Mammary epithelial cell (primary cell): ENCODE measurements at places on chromosomes 7 and 10. TPM values are rescaled to one million over a fixed set of nuclear protein-coding genes. Genes with fewer than 3 reads are reported as not detected.

- no peak for DNase-seq
These were observed 214.8 kb downstream of the CNTNAP2 start for GRCh38 chr7:146331369-146331768.

- no peak for DNase-seq
These were observed 1.5 kb downstream of the STOX1 start for GRCh38 chr10:68828833-68829232.

DNA sequence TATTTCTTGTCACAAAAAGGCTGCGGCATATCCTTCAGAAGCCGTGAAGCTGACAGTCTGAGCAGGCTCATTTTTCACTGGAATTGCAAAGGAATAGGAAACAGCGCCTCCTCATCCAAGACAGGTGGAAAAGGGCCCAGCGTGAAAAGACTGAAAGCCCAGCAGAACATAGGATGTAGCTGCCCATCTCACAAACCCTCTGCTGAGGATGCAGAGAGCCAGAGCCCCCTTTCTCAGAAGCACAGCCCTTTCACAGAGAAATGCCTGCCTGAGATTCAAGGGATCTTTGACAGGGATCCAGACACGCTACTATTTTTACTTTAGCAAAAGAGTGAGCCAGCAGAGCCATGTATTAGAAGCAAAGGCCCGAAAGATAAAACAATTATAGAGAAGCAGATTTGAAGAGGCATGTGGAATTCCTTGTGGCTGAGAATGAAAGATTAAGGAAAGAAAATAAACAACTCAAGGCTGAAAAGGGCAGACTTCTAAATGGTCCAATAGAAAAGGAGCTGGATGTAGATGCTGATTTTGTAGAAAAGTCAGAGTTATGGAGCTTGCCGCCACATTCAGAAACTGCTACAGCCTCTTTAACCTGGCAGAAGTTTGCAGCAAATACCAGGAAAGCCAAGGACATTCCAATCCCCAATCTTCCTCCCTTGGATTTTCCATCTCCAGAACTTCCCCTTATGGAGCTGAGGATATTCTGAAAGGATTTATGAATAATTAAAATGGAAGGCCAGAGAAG lies 36.9 kb downstream of the GDI2 start:
- no peak for DNase-seq

DNA sequence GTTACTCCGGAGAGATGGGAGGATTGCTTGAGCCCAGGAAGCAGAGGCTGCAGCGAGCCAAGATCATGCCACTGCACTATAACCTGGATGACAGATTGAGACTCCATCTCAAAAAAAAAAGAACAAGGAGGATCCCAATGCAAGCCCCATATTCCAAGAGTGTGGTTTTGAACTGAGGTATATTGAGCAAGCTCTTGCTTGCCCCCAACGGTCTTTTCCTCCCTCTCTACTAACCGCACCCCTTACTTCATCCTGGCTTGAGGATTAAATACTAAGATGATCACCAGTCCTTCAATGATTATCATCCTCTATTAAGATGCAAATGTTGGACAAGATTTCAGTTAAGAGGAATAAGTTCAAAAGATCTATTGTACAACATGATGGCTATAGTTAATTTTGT lies 12.5 kb upstream of the SRGN start:
- no peak for DNase-seq

DNA sequence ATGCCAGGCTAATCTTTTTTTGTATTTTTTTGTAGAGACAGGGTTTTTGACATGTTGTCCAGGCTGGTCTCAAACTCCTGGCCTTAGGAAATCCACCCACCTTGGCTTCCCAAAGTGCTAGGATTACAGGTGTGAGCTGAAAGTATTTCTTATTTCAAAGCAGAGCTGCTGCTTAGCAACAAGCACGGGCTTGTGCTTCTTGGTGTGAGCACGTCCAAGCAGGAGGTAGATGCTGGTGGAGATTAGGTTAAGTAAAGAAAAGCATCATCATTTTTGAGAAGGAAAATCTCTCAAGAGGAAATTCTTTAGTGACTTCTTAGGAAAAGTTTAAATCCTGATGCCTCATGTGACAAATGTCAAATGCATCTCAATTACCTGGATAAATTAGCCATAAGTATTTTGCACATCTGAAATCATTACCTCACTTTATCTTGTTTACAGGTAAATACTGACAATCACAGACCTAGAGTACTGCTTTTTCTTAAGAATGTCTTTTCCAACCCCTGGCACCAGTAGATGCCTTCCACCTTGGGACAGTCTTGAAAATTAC lies 431.8 kb upstream of the FZD8 start:
- DNase-seq = peak; percentile 49

GRCh38 chr7:94417306-94417705 lies 22.6 kb downstream of the COL1A2 start:
- no peak for DNase-seq

DNA sequence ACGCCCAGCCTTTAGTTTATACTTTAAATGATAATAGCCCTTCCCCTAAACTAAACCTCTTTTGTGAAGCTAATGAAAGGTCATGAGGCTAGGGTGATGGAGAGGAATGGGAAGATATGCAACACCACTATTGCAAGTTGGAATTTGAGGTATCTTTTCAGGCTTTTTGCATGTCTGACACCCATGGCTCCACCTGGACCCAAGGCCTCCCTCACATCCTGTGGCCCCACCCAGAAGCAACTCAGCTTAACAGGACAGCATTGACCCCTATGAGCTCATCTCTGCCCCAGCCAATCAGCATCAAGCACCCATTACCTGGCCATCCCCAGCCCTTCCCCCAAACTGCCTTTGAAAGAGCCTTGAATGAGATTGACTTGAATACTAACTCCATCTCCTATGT lies 674.2 kb upstream of the NRP1 start:
- no peak for DNase-seq

- DNase-seq = no peak
These were observed 19.9 kb downstream of the CPA1 start for GRCh38 chr7:130400120-130400572.

GRCh38 chr10:6174201-6174874 lies 28.4 kb upstream of the PFKFB3 start:
- no peak for DNase-seq

- no peak for DNase-seq
These were observed 266 bp upstream of the MDFIC start for GRCh38 chr7:114921631-114922025.

GRCh38 chr7:112130729-112131410 lies 75.3 kb downstream of the DOCK4 start:
- DNase-seq = no peak

DNA sequence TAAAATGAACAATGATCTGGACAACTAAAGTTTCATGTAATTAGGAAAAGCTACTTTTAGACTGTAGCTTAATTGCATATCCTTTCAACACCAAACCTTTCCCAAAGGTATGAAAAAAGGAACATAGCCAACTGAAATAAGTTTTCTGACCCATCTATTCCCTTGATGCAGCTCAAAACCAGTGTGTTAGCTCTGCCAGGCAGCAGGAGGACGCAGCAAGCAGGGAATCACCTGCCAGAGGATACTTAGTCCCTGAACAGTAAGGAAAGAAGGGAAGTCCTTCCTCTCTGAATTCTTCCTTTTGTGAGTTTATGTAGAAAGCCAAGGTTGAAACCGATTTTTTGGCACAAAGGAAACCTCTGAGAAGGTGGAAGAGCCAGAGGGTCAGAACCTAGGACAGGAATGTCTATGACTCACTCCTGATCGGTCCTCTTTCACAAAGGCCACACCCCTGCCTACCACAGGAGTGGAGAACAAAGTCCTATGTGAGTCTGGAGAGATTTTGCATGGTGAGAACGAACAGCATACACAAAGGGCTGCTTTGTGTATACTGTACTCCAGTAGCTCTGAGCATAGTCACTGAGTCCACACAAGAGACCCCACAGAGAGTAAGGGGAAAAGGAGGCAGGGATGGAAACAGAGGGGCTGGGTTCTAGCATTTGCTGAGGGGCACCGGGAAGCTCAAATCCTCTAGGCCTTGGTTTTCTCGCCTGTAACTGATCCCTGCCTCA lies 68.8 kb upstream of the GSDME start:
- DNase-seq = peak; percentile 97

GRCh38 chr7:89049043-89049442 lies 253.5 kb upstream of the TEX47 start:
- no peak for DNase-seq

GRCh38 chr7:5626498-5626897 lies 155.0 kb downstream of the RNF216 start:
- DNase-seq = no peak

DNA sequence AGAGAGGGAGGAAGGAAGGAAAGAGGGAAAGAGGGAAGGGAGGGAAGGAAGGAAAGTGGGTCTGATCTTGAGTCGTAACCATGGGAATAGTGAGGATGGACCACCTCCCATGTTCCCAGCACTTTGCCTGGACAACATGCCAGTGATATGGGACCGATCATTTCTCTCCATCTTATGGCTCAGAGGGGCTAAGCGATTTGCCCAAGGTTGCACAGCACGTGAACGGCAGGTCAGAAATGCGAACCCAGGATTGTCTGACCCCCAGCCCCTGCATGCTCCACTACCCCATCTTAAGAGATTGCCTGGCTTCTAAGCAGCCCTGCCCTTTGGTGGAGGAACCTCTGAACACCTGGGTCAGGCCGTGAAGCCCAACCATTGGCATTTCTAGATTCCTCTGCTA lies 109.0 kb upstream of the CARD11 start:
- DNase-seq = no peak

DNA sequence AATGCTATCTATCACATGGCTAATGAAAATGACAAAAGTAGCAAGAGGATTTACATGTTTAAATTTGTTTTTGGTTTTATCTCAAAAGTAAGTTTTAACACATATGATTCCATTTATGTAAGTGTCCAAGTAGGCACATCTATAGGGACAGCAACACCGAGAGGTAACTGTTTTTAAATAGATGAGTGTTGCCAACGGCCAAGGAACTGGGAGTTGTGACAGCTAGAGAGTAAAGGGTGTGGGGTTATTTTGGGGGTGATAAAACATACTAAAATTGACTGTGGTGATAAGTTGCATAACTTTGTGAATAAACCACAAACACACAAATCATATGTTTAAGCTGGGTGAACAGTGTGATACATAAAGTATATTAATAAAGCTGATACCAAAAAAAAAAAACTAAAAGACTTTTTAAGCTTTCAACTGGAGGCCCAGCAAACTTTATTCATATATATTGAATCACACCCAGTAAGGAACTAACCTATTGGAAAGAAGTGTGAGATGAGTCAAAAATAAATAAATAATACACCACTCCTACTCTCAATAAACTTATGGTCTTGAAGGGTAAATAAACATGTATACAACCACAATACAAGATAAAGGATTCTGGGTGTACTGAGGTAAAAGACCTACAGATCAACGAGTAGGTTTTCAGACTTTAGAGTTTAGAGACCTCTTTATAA lies 33.0 kb downstream of the LRRC72 start:
- DNase-seq = no peak

- peak; percentile 36 for DNase-seq
These were observed 4.1 kb downstream of the KCNIP2 start for GRCh38 chr10:101839416-101840063.

DNA sequence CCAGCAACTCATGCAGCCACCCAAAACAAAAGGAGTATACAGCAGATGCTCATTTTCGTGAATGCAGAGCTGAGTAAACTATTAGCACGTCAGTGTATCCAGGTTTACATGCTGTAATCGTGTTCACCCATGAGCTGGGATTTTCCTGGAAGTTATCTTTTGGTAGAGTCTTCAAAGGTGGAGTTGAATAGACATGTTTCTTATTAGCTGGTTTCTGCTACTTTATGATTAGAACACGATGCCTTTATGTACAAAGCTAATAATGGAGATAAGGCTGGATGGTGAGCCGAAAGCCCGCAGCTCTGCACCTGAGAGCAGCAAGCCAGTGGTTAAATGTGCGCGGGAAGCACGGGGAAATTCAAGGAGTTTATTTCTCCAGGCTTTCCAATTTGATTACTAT lies 123.8 kb downstream of the ADARB2 start:
- no peak for DNase-seq

DNA sequence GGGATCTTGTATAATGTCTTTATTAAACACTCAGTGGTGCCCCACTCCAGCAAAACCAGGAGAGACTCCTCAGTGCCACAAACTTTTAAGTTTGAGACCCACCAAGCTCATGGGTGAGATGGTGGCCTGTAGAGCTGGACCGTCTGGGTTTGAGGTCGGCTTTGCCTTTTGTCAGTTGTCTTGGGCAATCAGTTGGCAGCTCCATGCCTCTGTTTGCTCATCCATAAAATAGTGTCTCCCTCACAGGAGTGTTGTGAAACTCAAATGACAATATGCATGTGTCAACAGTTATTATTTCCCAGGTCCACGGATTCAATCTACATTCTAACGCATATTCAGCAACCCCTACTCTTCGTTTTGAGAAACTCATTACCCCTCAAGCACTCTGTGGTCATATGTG lies 367.8 kb upstream of the C7orf33 start:
- DNase-seq = no peak

- no peak for DNase-seq
These were observed 165.2 kb downstream of the RELN start for GRCh38 chr7:103824251-103824650.

- no peak for DNase-seq
These were observed 21.8 kb downstream of the AUTS2 start for GRCh38 chr7:69620063-69620462.

- DNase-seq = peak; percentile 29
These were observed 170.9 kb downstream of the POLR1F start for GRCh38 chr7:19537942-19538401.

TMEM196 gene
- polyA plus RNA-seq = not detected

ZNF107 gene
- 2.0 TPM for polyA plus RNA-seq

FEZF1 gene
- polyA plus RNA-seq = not detected

TMEM26 gene
- polyA plus RNA-seq = not detected

SH2D4B gene
- 0.02 TPM for polyA plus RNA-seq

PRR15 gene
- polyA plus RNA-seq = 4.1 TPM
